ENCODE measurements at places on chromosomes 12 and 14. TPM values are rescaled to one million over a fixed set of nuclear protein-coding genes. Genes with fewer than 3 reads are reported as not detected.

The GPX2 gene
- total RNA-seq: not detected

The EIF2S3B gene
- 6.2 TPM for total RNA-seq

The SOCS4 gene
- total RNA-seq: 15.8 TPM

The IL26 gene
- total RNA-seq: not detected

All from subcutaneous preadipocyte (primary cell).